Vagina (tissue), 2 donors: ENCODE measurements at places on chromosomes 7 and 10.

DNA sequence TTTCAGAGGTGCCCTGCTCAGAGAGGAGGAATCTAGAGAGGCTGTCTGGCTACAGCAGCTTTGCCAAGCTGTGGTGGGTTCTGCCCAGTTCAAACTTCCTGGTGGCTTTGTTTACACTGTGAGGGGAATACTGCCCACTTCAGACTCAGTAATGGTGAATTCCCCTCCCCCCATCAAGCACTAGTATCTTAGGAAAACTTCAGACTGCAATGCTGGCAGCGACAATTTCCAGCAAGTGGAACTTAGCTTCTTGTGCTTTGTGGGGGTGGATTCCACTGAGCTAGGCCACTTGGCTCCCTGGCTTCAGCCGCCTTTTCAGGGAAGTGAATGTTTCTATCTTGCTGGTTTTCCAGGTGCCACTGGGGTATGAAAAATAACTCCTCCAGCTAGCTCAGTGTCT lies 42.8 kb downstream of the CYP2C8 start:
- no peaks in the 10 kb centered on the region for H3K4me1 ChIP-seq
- H3K36me3 ChIP-seq = no peaks in the 10 kb centered on the region
- no peak overlapping the region for H3K27ac ChIP-seq
- H3K4me3 ChIP-seq = no peak overlapping the region

- DNase-seq = no peak
- no peaks in the 10 kb centered on the region for H3K36me3 ChIP-seq
- H3K27ac ChIP-seq = no peak overlapping the region
- no peak overlapping the region for H3K4me3 ChIP-seq
- no peaks in the 10 kb centered on the region for H3K27me3 ChIP-seq
- H3K4me1 ChIP-seq = no peaks in the 10 kb centered on the region
Measured at GRCh38 chr10:96172666-96173065, 42.6 kb downstream of the ZNF518A start.

GRCh38 chr7:116292381-116292780 lies 82.0 kb downstream of the TES start:
- no peaks in the 10 kb centered on the region for H3K4me1 ChIP-seq
- no peak overlapping the region for H3K4me3 ChIP-seq
- no peaks in the 10 kb centered on the region for H3K27me3 ChIP-seq
- no peaks in the 10 kb centered on the region for H3K36me3 ChIP-seq
- no peak for DNase-seq

GRCh38 chr7:9026121-9026520 lies 592.7 kb downstream of the NXPH1 start:
- no peak overlapping the region for H3K27ac ChIP-seq
- no peak overlapping the region for H3K4me3 ChIP-seq

GRCh38 chr7:99109108-99110051 lies 34.5 kb downstream of the SMURF1 start:
- no peak overlapping the region for H3K4me3 ChIP-seq
- H3K4me1 ChIP-seq = peaks cover 71% of the 10 kb centered on the region
- no peak for DNase-seq

GRCh38 chr7:33781167-33781566 lies 124.2 kb upstream of the BMPER start:
- no peaks in the 10 kb centered on the region for H3K27me3 ChIP-seq
- peak overlapping the region; percentile 47 for H3K27ac ChIP-seq
- no peak for DNase-seq
- no peaks in the 10 kb centered on the region for H3K36me3 ChIP-seq

DNA sequence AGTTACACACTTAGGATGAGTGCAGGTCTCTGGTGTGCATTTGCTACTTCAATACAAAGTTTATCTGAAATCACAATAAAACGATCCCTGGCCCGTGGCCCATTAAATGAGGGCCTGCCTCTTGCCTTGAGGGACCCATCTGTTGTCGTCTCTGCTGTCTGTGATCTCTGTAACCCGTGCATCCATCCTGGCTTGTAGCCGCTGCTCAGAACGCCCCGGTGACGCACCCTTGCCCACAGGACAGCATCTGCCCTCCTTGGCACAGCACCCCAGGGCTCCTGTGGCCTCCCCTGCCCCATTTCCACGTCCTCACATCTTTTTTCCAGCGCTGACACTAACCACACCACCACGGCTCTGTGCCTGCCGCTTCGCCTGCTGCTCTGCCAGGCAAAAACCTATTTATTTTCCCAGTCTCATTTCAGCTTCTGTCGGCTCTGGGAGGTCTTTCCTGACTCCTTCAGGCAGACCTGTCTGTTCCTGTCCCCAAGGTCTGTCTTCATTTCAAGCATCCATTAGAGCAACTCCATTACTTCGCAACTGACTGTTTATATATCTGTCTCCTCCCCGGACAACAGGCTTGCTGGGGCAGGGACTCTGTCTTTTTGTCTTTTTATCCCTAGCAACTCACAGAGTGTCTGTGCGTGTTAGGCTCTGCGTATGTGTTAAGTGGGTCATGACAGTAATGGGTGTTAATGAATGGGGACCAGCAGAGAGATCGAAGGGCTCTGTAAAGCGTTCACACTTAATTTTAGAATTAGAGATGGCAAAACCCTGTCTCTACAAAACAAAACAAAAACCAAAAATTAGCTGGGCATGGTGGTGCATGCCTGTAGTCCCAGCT lies 16.4 kb downstream of the CARD11 start:
- no peaks in the 10 kb centered on the region for H3K27me3 ChIP-seq
- H3K27ac ChIP-seq = no peak overlapping the region
- H3K4me3 ChIP-seq = no peak overlapping the region
- no peaks in the 10 kb centered on the region for H3K36me3 ChIP-seq
- peaks cover 21% of the 10 kb centered on the region for H3K4me1 ChIP-seq

DNA sequence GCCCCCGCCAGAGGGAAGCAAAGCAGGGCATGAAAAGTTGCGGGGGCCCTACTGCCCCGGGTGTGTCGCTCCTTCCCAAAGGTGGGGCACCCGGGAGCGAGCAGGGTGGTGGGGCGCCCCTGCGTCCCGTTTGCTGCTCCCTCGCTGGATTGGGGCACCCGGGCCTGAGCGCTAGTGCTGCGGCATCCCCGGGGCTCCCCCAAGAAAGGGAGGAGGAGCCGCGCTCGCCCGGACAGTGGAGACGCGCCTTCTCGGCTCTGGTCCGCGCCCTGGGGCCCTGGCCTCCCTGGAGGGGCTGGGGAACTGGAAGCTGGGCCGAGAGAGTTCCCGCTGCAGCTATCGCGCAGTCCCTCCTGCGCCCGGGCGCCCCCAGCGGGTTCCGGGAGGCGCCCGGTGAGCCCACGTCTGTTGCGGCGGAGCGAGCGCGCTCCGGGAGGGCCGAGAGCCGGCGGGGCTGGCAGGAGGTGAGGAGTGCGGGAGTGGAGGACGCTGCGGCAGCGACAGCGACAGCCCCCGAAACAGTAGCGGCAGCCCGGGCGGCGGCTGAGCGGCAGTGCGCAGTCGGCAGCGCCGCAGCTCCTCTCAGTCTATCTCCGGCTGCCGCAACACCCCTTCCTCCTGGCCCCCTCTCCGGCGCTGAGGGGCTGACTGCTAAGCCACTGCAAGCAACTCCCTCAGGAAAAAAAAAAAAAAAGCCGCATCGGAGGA lies 504 bp upstream of the BMPER start:
- no peaks in the 10 kb centered on the region for H3K36me3 ChIP-seq
- no peak for DNase-seq
- H3K27me3 ChIP-seq = no peaks in the 10 kb centered on the region
- H3K27ac ChIP-seq = peak overlapping the region; percentile 79
- peak overlapping the region; percentile 56 for H3K4me3 ChIP-seq

- peaks cover 17% of the 10 kb centered on the region for H3K4me1 ChIP-seq
- no peaks in the 10 kb centered on the region for H3K36me3 ChIP-seq
- H3K27me3 ChIP-seq = no peaks in the 10 kb centered on the region
- no peak overlapping the region for H3K4me3 ChIP-seq
- no peak for DNase-seq
Measured at GRCh38 chr10:121281576-121281975, 316.7 kb downstream of the FGFR2 start.

- peaks cover 33% of the 10 kb centered on the region for H3K36me3 ChIP-seq
- peaks cover 20% of the 10 kb centered on the region for H3K4me1 ChIP-seq
- H3K27me3 ChIP-seq = no peaks in the 10 kb centered on the region
- no peak overlapping the region for H3K27ac ChIP-seq
Measured at GRCh38 chr7:151035026-151035717, 6.9 kb downstream of the ABCB8 start.

- no peaks in the 10 kb centered on the region for H3K27me3 ChIP-seq
- peaks cover 37% of the 10 kb centered on the region for H3K4me1 ChIP-seq
- no peak overlapping the region for H3K4me3 ChIP-seq
- no peak overlapping the region for H3K27ac ChIP-seq
Measured at GRCh38 chr7:151016942-151017341, 7.4 kb downstream of the ATG9B start.

- H3K27ac ChIP-seq = no peak overlapping the region
- DNase-seq = no peak
- H3K36me3 ChIP-seq = no peaks in the 10 kb centered on the region
Measured at GRCh38 chr7:134813663-134814396, 34.4 kb downstream of the CALD1 start.

- H3K27me3 ChIP-seq = no peaks in the 10 kb centered on the region
- DNase-seq = no peak
- H3K4me3 ChIP-seq = no peak overlapping the region
- no peak overlapping the region for H3K27ac ChIP-seq
Measured at GRCh38 chr10:110052916-110053315, 45.1 kb downstream of the ADD3 start.

GRCh38 chr10:24115403-24115802 lies 93.5 kb upstream of the KIAA1217 start:
- no peak overlapping the region for H3K27ac ChIP-seq
- no peak overlapping the region for H3K4me3 ChIP-seq
- no peaks in the 10 kb centered on the region for H3K27me3 ChIP-seq
- DNase-seq = no peak
- H3K36me3 ChIP-seq = no peaks in the 10 kb centered on the region

DNA sequence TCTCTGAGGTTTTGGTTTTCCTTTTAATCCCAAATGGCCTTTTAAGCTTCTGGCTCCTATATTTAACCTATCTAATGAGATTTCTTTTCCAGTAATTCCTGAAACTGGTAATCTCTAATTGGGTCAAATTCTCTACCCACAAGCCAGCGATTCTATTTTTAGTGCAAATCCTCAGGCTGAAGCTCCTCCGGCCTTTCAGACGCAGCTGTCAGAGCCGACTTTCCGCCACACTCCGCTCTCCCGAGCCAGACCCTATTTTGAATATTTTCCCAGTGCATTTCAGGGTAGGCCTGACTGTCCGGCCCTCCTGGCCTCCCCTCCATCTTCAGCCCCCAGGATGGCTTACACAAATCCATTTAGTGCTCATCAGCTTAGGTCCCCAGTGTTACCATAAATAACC lies 9.7 kb upstream of the ADCY1 start:
- no peak overlapping the region for H3K4me3 ChIP-seq
- H3K4me1 ChIP-seq = no peaks in the 10 kb centered on the region
- no peaks in the 10 kb centered on the region for H3K27me3 ChIP-seq
- no peaks in the 10 kb centered on the region for H3K36me3 ChIP-seq
- DNase-seq = no peak

DNA sequence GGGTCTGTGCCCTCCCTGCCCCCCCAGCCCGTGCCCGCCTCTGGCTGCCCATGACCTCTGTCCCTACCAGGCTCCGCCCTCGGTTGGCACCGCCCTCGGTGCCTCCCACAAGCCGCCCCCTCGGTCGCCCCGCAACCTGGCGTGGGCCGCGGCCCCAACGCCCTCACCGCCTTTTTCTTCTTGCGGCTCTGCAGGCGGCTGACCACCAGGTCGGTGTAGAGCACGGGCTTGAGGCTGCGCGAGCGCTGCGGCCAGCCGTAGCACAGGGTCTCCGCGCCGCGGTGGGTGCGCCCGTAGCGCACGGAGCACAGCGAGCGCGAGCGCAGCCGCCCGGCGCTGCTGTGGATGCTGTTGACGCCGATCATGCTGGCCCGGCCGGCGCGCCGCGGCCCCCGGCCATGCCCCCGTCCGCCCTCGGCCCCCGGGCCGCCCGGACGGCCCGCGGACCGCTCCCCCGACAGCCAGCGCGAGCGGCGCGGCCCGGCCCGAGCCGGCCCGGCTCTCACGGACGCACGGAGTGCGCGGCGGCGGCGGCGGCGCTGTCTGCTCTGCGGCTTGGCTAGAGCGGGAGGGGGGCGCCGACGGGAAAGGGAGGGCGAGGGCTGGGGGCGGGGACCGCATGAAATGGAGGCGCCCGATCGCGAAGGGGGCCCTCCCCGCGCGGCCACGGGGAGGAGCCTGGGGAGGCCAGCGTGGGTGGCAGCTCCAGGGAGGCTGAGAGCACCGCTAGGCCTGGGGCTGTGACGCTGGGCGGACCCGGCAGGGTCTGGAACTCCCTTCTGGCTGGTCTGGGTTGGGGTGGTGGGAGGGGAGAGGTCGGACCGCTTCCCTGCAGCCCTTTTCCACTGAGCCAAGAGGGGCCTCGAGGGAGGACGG lies 9.6 kb downstream of the PSD start:
- H3K4me3 ChIP-seq = peak overlapping the region; percentile 40
- no peaks in the 10 kb centered on the region for H3K36me3 ChIP-seq
- H3K27me3 ChIP-seq = peaks cover 6% of the 10 kb centered on the region
- H3K27ac ChIP-seq = peak overlapping the region; percentile 73
- peaks cover 27% of the 10 kb centered on the region for H3K4me1 ChIP-seq
- DNase-seq = no peak

DNA sequence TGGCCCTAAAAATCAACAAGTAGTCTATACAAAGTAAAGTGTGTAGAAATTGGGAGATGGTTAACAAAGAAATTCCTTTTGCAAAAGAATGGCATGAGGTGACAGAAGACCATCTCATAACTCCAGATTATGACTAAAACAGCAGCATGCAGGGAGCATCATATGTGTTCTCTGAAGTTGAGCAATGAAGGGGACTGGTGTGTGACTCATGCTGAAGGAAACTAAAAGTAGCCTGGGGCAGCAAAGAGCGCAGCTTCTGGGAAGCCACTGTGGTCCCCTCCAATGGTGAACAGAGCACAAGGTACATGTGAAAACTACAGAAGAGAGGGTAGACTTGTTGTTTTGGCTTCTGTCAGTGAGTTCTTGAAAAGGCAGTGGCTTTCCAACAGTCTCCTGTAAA lies 133.4 kb downstream of the MACC1 start:
- H3K27me3 ChIP-seq = no peaks in the 10 kb centered on the region
- no peak for DNase-seq
- no peaks in the 10 kb centered on the region for H3K4me1 ChIP-seq
- peak overlapping the region; percentile 83 for H3K27ac ChIP-seq
- H3K4me3 ChIP-seq = no peak overlapping the region
- no peaks in the 10 kb centered on the region for H3K36me3 ChIP-seq
